Activated CD8-positive, alpha-beta memory T cell treated with anti-CD3 and anti-CD28 coated beads for 1 hour (primary cell): ENCODE measurements at places on chromosomes 5 and 9.

- no peak for DNase-seq
Observed at GRCh38 chr5:96745844-96746531, 61.8 kb downstream of the ERAP1 start.

- DNase-seq: no peak
Observed at GRCh38 chr5:147869112-147869511, 9.4 kb upstream of the SCGB3A2 start.

GRCh38 chr9:89878687-89879086 is 273.9 kb downstream of the GADD45G start:
- no peak for DNase-seq

DNA sequence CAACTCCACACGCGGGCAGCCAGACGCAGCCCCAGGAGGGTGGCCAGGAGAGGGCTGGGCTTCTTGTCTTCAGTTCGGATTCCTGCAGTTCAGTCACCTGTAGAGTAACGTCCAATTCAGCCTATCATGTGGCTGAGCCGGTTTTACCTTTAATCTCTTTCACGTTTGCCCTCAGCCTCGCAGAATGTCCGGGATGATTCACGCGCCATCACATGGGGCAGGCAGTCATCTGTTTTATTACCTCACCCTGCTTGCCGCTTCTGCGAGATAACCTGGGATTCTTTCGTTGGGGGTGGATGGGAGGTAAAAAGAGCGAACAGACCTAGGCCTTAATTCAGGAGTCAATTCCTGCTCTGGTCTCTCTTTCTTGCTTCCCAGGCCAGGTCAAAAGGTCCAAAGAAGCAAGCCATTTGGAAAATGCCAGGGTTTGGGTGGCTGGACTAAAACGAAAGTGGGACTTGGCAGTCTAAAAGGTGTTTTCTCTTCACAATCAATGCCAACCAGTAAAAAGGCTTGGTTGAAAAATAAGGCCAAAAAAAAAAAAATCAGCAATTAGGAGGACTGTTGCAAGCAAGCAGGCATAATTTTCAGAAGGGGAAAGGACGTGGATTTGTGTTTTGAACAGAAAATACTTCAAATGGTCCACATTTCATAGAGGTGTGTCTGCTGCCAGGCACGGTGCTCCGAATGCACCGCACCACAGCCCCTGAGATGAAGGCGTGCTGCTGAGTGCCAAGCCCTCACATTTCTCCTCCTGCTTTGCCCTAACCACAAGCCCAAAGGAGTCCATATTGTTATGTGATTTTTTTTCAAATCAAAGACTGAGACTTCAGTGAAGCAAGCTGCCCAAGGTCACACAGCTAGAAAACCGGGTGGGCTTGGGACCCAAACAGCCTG is 2.8 kb upstream of the WWC1 start:
- DNase-seq: no peak

DNA sequence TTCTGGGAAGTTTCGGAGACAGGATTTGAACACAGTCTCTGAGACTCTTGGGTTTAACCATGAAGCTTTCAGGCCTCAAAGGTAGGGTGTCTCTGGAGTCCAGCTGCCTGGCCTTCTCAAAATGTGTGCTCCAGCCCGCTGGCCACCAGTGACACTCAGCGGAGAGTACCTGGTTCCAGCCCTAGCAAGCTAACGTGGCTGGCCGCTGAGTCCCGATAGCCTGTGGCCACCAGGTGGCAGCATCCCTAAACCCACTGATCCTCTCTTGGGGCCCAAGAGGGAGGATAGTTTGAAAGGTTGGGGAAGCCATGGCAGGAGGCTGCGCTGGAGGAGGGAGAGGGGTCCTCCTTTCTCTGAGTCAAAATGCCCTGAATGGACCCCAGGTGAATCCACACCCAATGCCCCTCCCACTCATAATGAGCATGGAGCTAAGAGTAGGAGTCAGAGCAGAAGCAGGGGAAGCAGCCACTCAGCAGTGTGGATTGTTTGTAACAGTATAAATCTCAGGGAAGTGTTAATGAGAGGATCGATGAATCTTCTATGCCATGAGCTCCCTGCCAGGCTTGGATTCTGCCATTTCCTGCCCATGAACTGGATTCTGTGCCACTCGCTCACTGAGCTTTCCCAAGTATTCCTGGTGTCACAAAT is 5.4 kb upstream of the TIFAB start:
- peak; percentile 35 for DNase-seq

- no peak for DNase-seq
Observed at GRCh38 chr9:112774006-112774996, 23.7 kb downstream of the SNX30 start.

DNA sequence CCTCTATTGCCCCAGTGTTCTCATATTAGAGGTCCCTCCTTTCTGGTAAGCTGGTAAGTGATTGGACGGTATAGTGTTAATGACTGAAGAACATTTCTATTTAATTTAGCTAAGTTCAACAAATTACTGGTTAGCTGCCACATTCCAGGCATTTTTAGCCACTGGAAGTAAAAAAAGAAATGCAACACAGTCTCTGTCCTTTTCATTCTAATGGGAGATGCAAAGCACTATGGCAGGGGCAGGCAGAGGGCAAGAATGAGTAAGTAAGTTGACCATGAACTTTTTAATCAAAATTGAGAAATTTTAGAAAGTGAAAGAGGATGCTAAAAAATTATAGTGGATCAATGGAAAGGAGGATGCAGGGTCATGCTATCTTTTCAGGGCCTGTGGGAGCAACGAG is 137.4 kb downstream of the GPBP1 start:
- DNase-seq: no peak

- no peak for DNase-seq
Observed at GRCh38 chr9:69444021-69444420, 119.0 kb downstream of the ENTREP1 start.

GRCh38 chr9:116543731-116544400 is 143.2 kb upstream of the TRIM32 start:
- DNase-seq: no peak

DNA sequence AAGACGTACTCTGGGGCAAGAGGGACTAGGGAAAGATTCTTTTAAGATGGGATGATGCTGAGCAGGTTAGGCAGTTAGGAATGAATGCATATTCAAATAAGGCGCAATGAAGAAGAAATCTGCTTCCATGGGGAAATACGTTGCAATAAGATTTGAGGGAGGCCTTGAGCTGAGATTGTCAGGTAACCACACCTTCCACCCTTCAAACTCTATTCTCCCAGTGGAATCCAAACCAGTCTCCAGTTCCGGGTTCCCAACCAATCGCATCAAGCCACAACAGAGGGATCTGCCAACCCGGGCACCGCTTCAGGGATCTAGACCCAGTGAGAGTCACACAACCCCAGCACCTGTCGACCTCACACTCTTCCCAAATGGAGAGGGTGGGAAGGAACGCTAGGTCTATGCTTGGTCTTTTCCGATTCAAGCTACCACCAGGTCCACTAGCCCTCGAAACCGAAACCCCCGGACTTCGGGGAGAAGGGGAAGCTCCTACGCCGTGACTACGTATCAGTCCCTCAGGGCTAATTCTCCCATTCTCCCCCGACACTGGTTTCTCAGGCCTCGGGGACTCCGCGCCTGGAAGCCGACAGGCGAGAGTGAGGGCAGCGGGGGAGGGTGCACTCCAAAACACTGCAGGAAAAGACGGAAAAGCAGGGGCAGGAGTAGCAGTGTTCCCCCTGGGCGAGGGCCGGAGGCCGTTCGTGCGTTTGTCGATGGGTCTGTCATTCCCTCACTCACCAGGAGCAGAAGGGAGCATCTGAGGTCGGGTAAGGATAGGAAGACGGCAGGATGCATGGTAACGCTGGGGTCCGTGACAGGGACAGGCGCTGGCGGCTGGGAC is 534 bp downstream of the ERP44 start:
- no peak for DNase-seq

- no peak for DNase-seq
Observed at GRCh38 chr5:150329038-150329437, 26.3 kb upstream of the ARSI start.

- no peak for DNase-seq
Observed at GRCh38 chr9:36935768-36936497, 98.1 kb downstream of the PAX5 start.

DNA sequence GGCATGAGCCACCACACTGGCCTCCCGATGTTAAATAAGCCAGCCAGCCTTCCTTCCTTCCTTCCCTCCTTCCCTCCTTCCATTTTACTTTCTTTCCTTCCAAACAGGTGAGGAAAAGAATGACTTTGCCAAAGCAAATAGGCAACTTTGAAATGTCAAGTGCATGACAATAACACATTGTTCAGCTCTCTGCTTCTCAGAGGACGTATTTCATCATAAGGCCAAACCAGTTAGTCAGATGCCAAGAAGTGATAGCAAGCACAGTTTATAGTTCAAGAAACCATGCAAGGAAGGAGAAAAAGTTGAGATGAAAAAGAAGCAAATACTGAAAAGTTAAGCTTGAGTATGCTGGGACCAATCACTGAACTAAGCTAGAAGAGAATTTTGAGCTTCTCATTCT is 29.5 kb downstream of the POU4F3 start:
- DNase-seq: no peak

GRCh38 chr9:22211588-22212360 is 202.7 kb upstream of the CDKN2B start:
- DNase-seq: no peak

GRCh38 chr5:163260961-163261360 is 176.4 kb upstream of the CCNG1 start:
- DNase-seq: no peak

GRCh38 chr9:110069326-110070248 is 138.4 kb downstream of the C9orf152 start:
- no peak for DNase-seq

GRCh38 chr5:149836451-149837139 is 106.5 kb downstream of the PPARGC1B start:
- DNase-seq: no peak

GRCh38 chr5:115774684-115775083 is 41.8 kb downstream of the CDO1 start:
- DNase-seq: no peak

- no peak for DNase-seq
Observed at GRCh38 chr9:12935714-12936113, 160.9 kb downstream of the LURAP1L start.

DNA sequence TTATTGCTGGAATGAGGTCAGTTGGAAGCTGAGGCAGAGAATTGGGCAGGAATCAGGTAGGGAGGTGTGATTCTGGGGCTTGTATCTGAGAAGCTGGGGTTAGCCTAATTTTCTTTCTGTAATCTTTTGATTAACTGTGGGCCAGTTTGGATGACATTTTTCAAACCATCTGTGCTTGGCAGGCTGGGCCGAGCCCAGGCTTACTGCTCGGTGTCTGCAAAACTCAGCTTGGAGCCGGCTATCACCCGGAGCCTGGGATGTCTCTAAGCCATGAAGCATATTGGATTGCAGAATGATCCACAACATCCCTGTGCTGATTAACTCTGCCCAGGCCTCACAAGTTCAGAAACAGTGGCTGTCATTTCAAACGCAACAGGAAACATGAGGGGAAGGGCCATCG is 26.5 kb downstream of the KCNMB1 start:
- DNase-seq: no peak

DNA sequence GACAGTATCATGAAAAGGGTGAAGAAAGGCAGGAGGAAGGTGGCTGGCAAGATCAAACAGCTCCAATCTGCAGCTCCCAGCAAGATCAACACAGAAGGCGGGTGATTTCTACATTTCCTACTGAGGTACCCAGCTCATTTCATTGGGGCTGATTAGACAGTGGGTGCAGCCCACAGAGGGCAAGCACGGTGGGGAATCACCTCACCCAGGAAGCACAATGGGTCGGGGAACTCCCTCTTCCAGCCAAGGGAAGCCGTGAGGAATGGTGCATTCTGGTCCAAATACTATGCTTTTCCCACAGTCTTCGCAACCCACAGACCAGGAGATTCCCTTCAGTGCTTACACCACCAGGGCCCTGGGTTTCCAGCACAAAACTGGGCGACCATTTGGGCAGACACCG is 66.8 kb downstream of the CAMSAP1 start:
- DNase-seq: no peak

- no peak for DNase-seq
Observed at GRCh38 chr5:80172067-80172695, 83.7 kb downstream of the SERINC5 start.
